Heart right ventricle (tissue), 16 donors: ENCODE measurements at places on chromosomes 5 and 9. TPM values are rescaled to one million over a fixed set of nuclear protein-coding genes. Genes with fewer than 3 reads are reported as not detected.

DNA sequence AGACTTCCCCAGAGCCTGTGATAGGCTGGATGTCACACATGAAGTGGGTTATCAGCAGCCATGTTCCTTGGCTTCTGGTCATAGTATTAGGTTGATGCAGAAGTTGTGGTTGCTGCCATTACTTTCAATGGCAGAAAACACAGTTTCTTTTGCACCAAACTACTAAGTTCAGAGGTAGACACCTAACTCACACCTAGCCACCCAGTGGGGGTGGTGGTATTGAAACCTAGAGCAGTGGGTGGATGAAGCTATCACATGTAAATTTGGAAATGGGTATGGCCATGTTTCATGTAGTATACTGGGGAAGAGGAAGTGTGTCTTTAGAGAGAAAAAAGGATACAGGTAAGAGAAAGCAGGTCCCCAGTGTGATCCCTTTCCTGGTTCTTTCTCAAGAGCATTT is 347.9 kb upstream of the SEMA6A start:
- DNase-seq = no peak

DNA sequence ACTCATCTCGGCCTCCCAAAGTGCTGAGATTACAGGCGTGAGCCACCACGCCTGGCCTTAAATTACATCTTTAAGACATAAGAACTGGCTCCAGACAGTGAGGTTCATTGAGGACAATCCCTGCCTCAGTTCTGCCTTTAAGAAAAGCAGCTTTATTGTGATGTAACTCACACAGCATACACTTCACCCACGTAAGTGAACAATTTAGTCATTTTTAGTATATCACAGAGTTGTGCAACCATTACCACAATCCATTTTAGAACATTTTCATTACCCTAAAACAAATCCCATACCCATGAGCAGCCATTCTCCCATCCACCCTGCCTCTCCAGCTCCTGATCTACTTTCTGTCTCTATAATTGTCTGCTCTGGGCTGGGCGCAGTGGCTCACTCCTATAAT is 24.0 kb upstream of the LTC4S start:
- no peak for DNase-seq

- DNase-seq = no peak
These were observed 65.8 kb downstream of the FSTL4 start for GRCh38 chr5:133546500-133546899.

DNA sequence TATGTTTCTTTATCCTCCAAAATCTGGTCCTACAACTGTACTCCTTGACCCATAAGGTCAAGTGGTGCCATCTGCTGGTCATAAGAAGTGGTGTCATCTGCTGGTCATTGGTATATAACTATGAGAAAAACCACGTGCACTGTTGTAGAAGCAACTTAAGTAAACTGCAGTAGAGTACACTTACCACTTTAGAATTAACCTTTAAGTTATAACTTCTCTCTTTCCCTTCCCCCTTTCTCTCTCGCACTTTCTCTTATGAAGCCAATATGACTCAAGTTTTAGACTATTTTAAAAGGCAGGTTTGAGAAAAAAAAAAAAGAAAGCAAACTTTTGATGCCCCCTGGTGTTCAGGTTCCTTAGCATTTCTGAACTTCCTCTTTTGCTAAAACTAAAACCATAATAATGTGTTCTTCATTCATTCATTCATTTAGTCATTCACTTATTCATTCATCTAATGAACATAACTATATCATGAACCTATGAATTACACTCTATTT is 12.8 kb upstream of the MTAP start:
- DNase-seq = peak; percentile 51

SELENOP gene
- 373 TPM for total RNA-seq

LHX3 gene
- not detected for total RNA-seq

DNA sequence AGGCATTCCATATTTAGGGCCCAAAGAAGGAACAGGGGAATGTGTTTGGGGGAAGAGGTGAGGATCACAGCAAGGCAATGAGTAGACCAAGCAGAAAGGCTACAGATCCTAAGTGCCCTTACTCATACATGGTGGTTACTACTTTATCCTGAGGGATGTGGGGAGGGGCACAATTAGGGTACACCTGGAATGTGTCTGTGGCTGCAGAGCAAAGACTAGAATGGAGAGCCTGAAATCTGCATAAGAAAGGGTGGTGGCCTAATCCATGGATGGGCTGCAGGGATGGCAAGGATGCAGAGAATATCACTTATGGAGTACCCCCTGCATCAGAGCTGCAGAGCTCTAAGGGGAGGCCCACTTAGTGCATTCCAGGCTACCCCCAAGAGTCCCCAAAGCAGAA is 352.6 kb upstream of the TRPC7 start:
- no peak for DNase-seq

DNA sequence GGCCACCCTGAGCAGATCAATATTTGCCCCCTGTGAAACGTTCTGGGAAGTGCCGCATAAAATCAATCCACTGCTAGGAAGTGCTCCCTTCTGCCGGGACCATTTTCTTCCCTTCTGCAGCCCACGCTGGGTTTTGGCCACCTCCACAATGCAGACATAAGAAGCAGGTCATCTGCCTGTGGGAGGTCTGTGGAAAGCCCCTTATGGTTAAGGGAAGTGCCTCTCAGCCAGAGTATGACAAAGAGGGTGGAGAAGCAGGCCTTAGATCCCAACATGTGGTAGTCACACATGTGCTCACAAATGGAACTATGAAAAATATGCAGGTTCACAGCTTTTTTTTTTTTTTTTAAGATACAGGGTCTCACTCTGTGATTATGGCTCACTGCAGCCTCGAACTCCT is 82.8 kb downstream of the SLC1A3 start:
- no peak for DNase-seq

ZNF462 gene
- 45.9 TPM for total RNA-seq

GRCh38 chr5:53827211-53827651 is 266.8 kb downstream of the NDUFS4 start:
- no peak for DNase-seq

DNA sequence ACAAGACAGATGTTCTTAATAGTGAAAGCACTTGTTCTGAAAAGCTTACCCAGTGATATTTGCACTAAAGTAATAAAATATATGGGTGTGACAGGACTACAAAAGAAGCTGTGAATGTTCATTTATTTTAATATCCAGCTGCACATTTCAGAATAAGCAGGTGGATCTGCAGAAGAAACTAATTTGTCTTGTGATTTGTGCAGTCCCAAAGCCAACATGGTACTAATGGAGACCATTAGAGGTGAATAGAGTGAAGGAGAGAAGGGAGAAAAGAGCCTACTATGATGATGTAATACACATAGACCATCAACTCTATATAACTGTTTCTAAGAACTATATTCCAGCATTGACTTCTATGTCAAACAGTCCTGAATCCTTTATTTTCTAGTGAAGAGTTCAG is 362.8 kb downstream of the ISL1 start:
- DNase-seq = no peak

DNA sequence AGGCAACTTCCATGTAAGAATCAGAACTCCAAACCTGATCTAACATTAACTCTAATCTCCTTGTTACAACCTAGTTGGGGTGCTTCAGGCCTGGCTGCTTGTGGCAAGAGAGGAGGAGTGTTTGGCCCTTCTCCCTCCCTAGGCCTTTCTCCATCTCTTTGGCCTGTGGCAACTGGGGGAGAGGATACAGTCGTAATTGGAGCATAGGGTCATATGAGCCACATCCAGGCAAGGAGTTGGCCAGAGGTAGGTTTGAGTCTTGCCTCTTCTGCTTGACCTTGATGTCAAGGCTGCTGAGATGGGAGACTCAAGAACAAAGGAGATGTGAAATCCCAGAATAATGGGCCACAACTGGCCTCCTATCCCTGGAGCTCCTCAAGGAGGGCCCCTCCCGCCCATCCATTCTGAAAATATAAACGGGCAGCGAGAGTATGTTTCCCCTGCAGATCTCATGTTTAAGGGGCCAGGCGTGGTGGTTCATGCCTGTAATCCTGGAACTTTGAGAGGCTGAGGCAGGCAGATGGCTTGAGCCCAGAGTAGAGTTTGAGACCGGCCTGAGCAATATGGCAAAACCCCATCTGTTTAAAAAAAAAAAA is 59.3 kb upstream of the ANGPTL2 start:
- no peak for DNase-seq

DNA sequence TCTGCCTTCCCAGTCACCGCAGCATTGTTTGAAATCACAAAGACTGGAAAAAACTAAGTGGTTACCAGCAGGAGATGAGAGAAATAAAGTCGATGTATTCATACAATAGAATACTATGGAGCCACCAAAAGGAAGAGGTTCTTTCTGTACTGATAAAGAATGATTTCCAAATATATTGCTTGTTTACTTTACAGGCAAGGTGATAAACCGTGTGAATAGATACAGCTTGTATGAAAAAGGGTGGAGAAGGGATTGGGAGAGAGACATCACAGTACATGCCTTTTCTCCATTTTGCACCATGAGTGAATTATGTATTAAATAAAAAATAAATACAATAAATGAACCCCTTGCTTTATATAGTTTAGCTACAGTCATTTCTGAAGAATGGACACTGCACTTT is 91.7 kb downstream of the RFK start:
- no peak for DNase-seq

- DNase-seq = no peak
These were observed 152.8 kb downstream of the GAS1 start for GRCh38 chr9:86794391-86795046.

DNA sequence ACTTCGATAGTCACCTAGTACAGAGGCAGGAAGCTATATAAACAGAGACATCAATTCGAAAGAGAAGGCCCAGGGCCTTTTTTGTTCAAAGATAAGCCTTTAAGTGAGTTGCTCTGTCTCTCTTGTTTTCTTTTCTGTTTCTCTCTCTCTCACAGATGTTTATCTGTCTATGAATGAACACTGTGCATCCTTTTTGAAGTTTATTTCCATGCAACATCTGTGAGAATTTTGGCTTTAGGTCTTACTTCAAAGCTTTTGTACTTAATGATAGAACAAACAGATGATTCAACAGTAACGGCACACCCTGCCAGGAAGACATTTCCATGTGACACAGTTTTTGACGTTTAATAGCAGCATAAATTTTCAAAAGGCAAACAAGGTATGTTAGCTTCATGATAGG is 1413.1 kb upstream of the CDH6 start:
- DNase-seq = no peak

DNA sequence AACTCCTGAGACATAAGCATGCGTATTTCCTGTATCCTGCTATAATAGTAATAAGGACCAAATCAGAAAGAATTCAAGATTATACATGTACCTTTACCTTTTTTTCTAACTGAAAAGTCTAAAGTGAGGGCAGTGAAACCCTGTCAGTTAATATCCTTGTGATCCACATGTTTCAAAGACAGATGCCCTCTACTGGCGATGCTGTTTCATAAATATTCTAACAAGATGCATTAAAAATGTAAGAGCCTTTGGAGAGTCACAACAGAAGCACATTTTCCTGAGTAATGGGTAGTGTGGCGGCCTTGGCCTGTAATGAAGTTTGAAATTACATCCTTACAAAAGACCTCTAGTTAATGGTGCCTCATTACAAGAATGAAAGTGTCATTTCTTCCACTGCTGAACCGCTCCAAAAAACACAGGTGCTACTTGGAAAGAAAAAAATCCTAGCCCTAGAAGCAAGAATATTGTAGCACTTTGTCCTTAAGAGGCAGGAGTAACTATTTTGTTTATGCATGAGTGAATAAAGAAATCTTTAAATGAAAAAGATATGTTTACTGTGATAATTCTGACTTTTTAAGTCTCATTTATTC is 232.6 kb downstream of the EPB41L4A start:
- no peak for DNase-seq

WNK2 gene
- 220 TPM for total RNA-seq

DNA sequence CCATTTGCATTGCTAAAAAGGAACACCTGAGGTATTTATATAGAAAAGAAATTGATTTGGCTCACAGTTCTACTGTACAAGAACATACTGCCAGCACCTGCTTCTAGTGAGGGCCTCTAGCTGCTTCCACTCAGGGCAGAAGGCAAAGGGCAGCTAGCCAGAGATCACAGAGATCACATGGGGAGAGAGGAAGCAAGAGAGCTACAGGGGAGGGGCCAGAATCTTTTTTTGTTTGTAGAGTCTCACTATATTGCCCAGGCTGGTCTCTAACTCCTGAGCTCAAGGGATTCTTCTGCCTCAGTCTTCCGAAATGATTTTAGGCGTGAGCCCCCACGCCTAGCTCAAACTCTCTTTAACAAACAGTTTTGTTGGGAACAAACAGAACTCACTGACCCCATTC is 6.1 kb downstream of the SLCO4C1 start:
- no peak for DNase-seq

GRCh38 chr9:4982721-4983482 is 2.2 kb upstream of the JAK2 start:
- no peak for DNase-seq

- DNase-seq = no peak
These were observed 42.5 kb upstream of the GADD45G start for GRCh38 chr9:89562186-89562814.

DNA sequence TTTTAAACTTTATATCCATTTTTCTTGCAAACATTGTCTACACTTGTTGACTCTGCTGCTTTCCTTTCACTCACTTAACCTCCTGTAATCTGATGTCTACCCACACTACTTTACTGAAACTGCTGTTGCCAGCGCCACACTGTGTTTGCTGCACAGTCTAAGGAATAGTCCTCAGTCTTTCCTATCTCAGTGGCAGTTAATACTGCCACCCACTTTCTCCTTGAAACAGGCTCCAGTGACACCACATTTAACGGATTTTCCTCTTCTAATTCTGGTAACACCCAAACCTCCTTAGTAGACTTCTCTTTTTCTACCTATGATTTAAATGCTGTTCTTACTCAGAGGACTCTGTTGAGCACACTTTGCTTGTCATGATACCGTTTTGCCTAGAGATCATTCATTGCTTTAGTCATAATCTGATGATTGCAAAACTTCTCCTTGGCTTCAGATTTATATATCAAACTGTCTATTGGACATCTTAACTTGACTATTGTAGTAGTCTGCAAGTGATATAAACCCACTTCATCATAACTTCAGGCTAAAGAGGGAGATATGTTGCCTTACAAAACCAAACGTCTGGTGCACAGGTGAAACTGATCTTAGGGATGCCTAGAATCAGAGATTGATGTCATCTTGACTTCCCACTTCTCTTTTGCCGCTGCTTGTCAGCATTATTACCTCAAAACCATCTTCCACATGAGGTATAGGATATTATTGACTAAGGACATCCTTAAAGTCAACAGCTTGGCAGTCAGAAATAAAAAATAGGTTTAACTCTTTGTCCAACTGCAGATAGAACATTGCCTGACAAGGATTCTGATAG is 94.1 kb downstream of the CDC42SE2 start:
- no peak for DNase-seq
